Activated naive CD4-positive, alpha-beta T cell treated with anti-CD3 and anti-CD28 coated beads for 36 hours (primary cell): ENCODE measurements at places on chromosomes 1 and 21. TPM values are rescaled to one million over a fixed set of nuclear protein-coding genes. Genes with fewer than 3 reads are reported as not detected.

DNA sequence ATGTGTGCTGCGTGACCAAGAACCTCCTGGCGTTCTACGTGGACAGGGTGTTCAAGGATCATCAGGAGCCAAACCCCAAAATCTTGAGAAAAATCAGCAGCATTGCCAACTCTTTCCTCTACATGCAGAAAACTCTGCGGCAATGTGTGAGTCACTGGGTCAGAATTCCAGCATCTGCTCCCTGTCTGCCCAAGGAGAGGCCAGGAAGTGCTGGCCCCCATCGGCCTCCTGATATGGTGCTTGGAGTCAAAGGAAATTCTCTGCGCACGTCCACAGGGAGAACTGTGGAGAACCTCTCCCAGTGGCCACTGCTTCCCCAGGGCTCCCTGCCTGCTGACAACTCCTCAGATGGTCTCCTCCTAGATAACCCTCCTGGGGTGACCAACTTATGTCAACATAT lies 25.6 kb upstream of the IL20 start:
- DNase-seq, result no peak

SLC5A3 gene
- 21.2 TPM for total RNA-seq

KAZN gene
- 0.59 TPM for total RNA-seq

EDN2 gene
- total RNA-seq, result not detected

KCNH1 gene
- total RNA-seq, result not detected

GRCh38 chr1:170265234-170265633 lies 119.5 kb downstream of the NTMT2 start:
- no peak for DNase-seq

GRCh38 chr1:14137411-14138134 lies 437.6 kb downstream of the PRDM2 start:
- no peak for DNase-seq

DNA sequence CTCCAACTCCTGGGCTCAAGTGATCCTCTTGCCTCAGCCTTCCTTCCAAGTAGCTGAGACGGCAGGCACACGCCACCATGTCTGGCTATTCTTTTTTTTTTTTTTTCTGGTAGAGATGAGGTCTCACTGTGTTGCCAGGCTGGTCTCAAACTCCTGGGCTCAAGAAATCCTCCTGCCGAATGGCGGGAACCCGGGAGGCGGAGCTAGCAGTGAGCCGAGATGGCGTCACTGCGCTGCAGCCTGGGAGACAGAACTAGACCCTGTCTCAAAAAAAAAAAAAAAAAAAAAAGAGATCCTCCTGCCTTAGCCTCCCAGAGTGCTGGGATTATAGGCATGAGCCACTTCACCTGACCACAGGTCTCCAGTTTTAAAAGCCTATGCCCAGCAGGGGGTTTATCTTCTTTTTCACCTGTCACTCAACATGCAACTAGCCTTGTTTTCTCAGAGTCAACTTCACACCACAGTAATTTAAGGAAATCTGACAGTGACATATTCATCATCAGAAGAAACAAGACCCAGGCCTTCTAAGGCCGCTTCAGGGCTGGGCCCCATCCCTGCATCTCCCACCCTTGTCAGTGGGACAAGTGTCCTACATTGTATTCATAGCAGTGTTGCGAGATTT lies 38.3 kb upstream of the GALNT2 start:
- no peak for DNase-seq

DNA sequence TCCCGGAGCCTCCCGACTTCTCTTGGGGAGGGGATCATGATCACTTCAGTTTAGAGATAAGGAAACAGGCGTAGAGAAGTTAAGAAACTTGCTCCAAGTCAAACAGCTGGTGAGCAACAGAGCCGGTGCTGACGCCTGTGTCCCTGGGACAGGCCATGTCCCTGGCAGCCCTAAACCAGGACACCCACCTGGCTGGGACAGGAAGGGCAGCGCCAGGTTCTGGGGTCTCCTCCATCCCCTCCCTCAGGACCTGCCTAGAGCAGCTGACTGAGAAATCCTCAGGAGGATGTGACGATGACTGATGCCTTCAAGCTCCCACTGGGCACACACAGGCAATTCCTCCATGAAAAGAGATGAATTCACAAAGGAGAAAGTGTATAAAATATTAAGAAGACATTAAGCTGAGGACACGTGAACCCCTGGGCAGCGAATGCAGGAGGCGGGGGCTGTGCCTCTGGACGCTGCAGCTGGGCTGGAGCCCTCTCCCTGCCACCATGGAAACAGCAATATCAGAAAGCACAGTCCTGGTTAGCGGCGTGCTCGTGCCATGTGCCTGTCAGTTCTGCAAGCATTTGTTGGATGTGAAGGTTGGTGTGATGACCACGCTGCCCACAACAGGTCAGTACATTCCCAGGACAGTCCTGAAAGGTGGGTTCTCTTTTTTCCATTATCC lies 40.1 kb upstream of the C1orf174 start:
- no peak for DNase-seq

DNA sequence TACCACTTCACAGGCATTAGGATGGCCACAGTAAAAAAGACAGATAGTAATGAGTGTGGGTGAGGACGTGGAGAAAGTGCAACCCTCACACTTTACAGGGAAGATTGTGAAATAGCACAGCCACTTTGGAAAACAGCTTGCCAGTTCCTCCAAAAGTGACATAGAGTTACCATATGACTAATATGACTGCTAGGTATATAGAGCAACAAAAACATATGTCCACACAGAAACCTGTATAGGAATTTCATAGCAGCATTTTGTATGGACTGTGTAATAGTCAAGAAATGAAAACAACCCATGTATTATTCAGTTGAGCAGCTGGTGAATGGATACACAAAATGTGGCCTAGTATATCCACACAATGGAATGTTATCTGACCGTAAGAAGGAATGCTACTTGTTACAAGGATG lies 30.4 kb upstream of the LBR start:
- no peak for DNase-seq

GRCh38 chr1:7592120-7592798 lies 178.8 kb upstream of the VAMP3 start:
- no peak for DNase-seq

GRCh38 chr1:29708796-29709703 lies 472.7 kb downstream of the PTPRU start:
- no peak for DNase-seq

DNA sequence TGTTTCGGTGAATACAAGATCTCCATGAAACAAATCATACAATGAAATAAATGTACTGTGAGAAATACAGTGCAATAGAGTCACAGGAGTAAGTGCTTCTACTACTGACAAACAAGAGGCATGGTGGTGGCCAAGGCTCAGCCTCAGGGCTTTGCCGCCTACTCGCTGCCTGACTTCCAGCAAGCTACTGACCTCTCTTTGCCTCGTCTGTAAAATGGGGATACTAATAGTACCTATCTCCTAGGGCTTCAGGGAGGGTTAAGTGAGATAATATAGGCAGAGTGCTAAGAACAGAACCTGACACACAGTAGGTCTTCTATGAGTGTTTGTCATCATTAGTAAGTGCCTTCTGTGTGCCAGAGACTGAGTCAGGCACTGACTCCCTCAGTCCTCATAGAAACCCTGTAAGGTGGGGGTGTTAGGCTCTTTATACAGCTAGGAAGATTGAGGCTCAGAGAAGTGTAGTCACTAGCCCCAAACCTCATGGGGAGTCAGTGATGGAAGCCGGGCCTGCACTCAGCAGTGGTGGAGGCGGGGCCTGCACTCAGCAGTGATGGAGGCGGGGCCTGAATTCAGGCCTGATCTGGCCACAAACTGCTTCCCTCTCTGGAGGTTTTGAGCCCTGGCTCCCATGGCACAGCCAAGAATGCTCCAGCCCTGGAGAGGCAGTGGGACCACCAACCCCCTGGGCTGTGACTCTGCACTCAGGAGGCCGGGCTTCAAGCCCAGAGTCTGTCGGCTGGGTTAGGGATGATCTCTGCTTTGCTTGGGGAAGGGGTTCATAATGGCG lies 6.8 kb downstream of the BSND start:
- no peak for DNase-seq

- peak; percentile 100 for DNase-seq
Observed at GRCh38 chr1:36149237-36149972, at the start of gene TRAPPC3. Gene TRAPPC3, minus strand, starts transcription at chr1:36149486. Its CDS starts 108 bp downstream, at chr1:36149378.

- DNase-seq, result no peak
Observed at GRCh38 chr1:107132780-107133179, 8.1 kb upstream of the NTNG1 start.

DNA sequence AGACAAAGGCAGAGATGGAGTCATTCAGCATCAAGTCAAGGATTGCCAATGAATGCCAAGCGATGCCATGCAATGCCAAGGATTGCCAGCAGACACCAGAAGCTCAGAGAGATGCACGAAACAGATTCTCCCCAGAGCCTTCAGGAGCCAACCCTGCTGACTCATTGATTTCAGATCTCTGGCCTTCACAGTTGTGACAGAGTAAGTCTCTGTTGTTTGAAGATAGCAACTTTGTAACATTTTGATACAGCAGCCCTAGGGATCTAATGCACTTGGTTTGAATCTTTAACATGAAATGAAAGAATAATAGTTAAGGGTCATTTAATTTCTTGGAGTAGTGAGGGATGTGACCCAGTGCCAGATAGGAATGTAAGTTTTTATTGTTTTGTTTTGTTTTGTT lies 287.4 kb upstream of the RUNX1 start:
- DNase-seq, result peak; percentile 39

GRCh38 chr1:152186556-152187285 lies 27.7 kb upstream of the RPTN start:
- DNase-seq, result no peak

- no peak for DNase-seq
Observed at GRCh38 chr1:183063349-183063748, 40.1 kb downstream of the LAMC1 start.

GJB3 gene
- total RNA-seq, result not detected

DNA sequence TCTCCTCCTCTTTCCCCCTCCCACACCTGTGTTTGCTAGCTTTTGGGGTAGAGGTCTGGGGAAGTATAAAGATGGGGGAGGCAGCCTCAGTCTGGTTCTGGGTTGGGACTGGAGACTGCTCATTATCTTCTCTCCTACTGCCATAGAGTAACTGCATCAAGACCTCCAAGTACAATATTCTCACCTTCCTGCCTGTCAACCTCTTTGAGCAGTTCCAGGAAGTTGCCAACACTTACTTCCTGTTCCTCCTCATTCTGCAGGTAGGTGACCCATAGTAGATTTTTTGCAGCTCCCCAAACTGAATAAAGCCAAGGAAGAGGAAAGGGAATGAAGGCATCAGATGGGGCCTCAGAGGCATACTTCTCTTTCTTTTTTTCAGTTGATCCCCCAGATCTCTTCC lies 5.3 kb downstream of the ATP8B2 start:
- DNase-seq, result no peak

SLAMF6 gene
- total RNA-seq, result 55.5 TPM

SIM2 gene
- total RNA-seq, result 0.94 TPM

GRCh38 chr1:168083456-168084325 lies 53.0 kb downstream of the GPR161 start:
- DNase-seq, result no peak
